GM12878 (cell line): ENCODE measurements at places on chromosomes 3 and 15. TPM values are rescaled to one million over a fixed set of nuclear protein-coding genes. Genes with fewer than 3 reads are reported as not detected.

Gene WDR93
- not detected in 2 replicates for polyA plus RNA-seq

Gene OR4M2
- polyA plus RNA-seq = not detected in 2 replicates

Gene FBXL2
- 0.36 and 0.54 TPM in 2 replicates for polyA plus RNA-seq

Gene RLBP1
- not detected in 2 replicates for polyA plus RNA-seq

Gene TRPM1
- polyA plus RNA-seq = not detected in 2 replicates

Gene EPHB3
- polyA plus RNA-seq = not detected in 2 replicates

Gene AHSG
- not detected in 2 replicates for polyA plus RNA-seq
